ENCODE measurements at places on chromosomes 12 and 14.

GRCh38 chr12:76916170-76916540 lies 37.3 kb upstream of the CSRP2 start:
- no peak for DNase-seq

DNA sequence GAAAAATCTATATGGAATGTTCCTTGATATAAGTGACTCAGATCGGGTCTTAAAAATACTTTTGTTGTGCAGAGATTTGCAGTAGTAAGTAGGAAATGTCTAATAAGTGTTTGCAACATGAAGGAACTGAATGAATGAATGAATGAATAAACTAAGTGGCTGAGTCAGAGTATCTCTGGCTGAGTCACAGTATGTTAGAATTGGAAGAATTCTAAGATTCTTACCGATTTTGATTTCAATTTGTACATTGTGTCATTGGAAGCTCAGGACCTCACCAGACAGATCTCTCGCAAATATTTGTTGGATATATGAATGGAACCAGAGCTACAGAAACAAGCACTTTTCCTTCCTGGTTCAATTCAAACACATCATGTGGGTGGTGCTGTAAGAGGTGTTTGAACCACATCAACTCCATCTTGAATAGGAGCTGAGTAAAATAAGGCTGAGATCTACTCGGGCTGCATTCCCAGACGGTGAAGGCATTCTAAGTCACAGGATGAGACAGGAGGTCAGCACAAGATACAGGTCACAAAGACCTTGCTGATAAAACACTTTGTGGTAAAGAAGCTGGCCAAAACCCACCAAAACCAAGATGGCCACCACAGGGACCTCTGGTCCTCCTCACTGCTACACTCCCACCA lies 123.9 kb upstream of the FOXN3 start:
- DNase-seq = peak; percentile 66

DNA sequence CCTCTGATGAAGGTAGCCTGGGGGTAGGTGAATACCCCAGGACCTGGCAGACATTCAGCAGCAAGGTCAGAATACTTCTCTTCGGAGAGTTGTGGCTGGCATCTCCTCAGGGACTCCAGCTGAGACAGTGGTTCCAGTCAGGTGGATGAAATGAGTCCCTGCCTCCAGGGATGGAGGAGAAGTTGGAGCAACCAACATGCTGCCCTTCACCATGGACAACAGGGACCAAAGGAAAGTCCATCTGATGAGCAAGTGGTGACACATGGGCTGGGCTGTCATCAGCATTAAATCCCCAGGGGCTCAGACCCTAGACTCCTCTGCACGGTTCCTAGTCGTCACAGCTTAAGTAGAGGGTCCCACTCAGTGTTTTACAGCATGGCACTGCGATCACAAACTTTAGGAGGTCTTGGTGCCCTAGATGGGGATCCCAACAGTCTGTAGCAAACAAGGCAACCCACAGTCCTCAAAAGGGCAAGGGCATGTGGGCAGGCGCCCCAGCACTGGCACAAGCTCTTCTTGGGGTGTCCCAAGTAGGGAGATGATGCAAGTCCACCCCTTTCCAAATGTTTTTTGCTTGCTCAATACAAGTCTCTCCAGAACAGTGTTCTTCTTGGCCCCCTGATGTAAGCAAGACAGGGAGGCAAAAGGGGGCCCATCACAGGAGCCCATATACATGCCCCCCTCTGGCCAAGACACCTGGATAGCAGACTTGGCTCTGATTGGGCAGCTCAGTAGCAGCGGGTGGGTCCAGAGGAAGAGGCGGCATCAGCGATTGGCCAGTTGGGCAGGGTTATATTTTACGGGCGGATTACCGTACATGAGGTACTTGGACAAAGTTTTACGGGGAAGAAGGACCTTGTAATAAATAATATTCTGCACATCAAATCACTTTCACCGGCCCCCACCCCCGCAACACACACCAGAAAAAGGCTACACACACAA lies 10.8 kb upstream of the CDH24 start:
- DNase-seq = no peak

- DNase-seq = no peak
Observed at GRCh38 chr12:47887529-47887928, 17.3 kb downstream of the VDR start.

DNA sequence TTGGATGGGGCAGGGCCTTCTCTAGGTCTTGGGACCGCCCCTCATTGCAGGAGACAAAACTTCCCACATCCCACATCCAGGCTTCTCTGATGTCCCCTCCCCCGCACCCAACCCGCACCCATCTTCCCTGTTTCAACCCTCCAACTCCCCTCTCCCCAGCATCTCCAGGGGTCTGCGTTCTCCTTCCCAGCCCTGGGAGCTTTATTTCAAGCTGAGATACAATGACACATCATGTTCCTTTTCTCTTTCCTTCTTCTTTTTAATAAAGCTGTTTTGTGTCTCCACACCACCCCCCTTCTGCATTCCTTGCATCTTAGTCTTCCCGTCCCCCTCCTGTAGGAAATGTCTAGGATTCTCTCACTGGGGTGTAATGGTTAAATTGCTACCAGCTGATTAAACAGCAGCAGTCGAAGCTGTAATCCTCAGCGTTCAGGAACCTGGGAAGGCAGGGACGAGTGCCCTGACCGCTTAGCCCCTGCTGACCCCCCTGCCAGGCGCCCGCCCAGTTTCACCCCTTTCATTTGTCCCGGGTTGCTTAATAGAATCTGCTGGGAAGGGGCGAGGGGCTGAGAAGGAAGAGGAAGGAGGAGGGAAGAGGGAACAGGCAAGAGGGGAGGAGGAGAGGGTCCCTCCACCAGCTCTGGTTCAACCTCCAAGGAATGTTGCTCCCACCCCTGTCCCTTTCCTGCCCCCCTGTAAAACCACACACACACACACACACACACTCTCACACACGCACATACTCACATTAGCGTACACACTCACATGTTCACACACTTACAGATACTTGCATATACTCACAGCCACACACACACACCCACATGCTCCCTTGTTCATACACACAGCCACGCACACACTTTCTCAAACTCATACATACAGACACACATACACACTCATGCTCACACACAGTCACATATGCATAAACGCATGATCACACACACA lies 104.5 kb upstream of the MED13L start:
- peak; percentile 77 for DNase-seq

DNA sequence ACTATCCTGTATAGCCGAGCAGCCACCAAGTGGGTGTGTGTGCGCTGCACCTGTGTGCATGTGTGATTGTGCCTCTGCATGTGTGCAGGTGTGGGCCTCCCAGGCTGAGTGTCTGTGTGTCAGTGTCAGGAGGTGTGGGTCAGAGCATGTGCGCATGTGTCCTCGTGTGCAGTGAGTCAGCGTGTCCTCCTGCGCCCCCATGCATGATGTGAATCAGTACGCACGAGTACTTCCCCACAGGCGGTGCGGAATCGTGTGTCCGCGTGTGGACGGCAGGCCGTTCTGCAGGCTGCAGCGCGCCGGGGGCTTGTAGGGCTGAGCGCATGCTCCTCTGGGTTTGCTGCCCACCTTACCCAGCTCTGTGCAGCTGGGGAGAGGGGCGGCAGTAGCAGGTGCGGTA lies 34.2 kb downstream of the DTX1 start:
- DNase-seq = no peak

DNA sequence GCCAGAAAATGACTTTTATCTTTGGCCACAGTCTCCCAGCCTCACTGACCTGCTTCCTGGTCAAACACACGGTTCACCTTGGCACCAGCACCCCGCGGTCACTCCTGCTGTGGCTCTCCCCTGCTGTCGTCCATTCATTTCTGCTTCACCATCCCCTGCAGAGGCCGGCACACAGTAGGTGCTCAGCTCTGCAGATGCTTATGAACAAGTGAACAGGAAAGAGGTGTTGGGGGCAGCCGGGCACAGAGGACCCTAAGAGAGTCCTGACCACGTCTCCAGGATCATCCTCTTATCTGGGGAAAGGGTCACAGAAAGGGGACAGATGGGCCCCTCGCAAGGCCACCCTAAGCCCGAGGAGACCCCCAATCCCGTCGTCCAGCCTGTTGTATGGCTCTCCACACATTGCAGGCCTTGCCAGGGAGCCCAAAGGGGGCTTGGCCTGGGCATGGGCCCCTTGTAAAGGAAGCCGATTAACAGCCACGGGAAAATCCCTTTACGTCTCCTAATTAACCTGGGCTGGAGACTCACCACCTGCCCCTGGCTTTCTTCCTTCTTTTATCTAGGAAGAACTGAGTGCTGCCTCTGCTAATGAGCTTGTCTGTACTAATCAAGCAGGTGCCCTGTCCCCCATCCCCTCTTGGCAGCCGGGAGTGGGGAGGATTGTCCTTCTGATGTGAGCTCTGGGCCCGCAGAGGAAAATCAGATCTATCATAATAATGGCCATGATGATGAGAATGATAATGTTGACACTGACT lies 119.2 kb downstream of the AACS start:
- DNase-seq = no peak

DNA sequence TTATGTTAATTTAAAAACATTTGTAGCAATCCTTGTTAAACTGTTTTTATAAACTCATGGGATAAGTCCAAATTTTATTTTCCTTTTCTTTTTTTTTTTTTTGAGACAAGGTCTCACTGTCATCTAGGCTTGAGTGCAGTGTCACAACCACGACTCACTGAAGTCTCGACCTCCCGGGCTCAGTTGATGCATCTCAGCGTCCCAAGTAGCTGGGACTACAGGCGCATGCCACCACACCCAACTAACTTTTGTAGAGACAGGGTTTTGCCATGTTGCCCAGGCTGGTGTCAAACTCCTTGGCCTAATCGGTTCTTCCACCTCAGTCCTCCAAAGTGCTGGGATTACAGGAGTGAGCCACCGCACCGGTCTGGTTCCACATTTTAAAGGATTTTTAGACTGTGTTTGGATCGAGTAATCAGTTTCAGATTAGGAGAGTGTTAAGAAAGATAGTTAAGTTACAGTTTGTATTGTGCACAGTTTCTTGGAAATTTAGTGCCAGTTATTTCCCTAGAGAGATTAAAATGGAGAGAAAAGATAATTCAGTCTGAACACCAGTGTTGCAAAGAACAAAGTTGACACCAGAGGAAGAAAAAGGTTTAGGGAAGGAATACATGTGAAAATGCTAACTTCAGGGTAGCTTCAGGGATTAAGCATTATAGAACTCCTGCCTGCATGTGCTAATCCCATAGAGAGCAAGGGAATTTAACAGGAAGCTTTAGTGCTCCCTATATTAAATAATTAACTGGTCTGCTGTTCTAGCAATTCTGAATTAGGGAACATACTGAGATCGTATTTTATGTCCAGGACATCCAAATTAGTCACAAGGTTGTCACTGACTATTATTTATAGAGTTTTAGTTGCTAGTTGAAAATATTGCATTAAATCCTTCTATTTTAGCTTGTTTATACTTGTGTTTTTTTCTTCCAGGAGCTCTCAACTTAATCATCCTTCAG lies 10.1 kb downstream of the RAP1B start:
- DNase-seq = no peak

GRCh38 chr12:96136161-96136560 lies 58.0 kb upstream of the ELK3 start:
- no peak for DNase-seq

GRCh38 chr12:116996093-116996492 lies 85.3 kb downstream of the FBXW8 start:
- no peak for DNase-seq

- no peak for DNase-seq
Observed at GRCh38 chr12:62977883-62978282, 42.9 kb upstream of the PPM1H start.

- no peak for DNase-seq
Observed at GRCh38 chr14:52235866-52236510, 31.5 kb upstream of the PTGDR start.

DNA sequence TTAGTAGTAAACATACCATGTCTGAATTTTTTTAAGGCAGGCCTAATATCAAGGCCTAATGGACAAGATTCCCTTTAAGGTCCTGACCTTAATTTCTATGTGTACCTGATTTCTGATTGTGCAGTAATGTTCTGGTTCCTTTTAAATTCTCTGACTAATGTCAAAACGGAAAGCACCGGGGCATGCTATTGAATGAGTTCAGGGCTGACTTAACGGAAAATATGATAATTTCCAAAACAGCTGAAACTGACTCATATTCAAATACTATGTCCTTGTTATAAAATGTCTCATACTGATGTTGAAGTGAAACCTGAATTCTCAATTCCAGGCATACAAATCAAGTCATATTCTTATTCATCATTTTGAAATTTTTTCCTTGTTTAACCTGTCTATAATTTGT lies 6.7 kb downstream of the TAS2R43 start:
- DNase-seq = no peak

GRCh38 chr14:25551674-25552073 lies 501.7 kb upstream of the STXBP6 start:
- no peak for DNase-seq

DNA sequence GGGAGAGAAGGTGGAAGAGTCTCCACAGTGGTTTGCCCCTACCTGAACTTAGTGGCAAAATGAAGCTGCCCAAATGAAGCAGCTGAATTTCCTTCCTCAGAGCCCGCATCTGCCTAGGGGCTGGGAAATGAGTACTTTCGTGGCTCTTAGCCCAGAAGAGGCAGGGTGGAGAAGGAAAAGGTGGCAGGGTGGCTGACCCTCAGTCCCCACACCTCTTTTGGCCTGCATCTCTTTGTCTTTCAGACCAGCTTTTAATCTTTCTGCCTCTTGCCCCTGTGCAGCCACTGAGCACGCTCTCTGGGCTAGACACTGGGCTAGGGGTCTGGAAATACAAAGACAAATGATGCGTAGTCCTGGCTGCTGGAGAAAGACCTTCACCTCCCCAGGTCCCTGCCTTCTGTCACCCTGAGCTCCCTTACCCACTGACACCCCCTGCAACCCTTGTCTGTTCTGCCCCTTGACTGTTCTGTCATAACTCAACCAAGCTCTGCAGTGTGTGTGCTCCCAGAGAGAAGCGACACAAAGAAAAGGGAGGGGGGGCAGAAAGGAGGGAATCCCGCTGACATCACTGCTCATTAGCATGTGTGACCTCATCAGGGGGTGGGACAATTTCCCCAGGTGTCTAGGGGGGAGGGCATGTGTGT lies 371 bp upstream of the REM2 start:
- DNase-seq = peak; percentile 80

- DNase-seq = no peak
Observed at GRCh38 chr12:71607494-71608330, 55.9 kb downstream of the ZFC3H1 start.

Measured in epithelial cell of esophagus (primary cell).